CD4-positive, alpha-beta T cell treated with Interleukin-1 beta for 1 hour (primary cell): ENCODE measurements at places on chromosomes 11 and 22.
A peak's percentile ranks its signal among the peaks of the same experiment; 100 is the strongest.

GRCh38 chr11:78943154-78943553 lies 368.5 kb upstream of the NARS2 start:
- DNase-seq = no peak

- DNase-seq = no peak
These were observed 21.3 kb downstream of the GRIK4 start for GRCh38 chr11:120532832-120533196.

- DNase-seq = peak; percentile 42
These were observed 68.1 kb upstream of the BID start for GRCh38 chr22:17842386-17842785.

DNA sequence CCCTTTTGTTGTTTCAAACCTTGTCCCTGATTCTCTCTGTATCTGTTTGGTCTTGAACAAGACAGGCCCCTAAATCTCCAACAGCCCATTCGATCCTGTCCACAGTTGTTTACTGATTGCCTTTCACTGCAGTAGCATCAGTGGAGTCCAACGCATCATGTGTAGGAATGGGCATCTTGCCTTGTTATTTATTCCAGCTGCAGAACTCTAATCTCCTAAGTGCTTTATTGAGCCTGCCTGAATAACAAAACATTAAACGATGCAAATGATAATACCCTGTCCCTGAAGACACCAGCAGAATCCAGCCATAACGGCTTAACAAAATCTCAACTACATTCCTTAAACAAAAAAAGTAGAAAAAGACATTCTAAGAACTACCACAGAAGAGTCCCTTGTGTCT lies 50.1 kb downstream of the SLC35F2 start:
- no peak for DNase-seq

DNA sequence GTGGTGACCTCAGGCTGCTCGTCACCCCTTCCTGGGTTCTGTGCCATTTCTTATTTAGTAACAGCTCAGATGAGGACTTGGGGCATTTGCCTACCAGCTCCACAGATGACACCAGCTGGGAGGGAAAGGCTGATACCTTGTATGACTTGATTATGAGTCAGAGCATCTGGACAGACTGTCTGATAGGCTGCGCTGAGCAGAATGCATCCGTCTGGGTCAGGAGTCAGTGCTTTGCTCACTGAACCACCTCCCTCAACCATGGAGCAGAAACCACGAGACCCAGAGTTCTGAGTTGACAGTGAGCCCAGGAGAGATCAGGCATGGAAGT lies 6.8 kb downstream of the ST14 start:
- DNase-seq = no peak

DNA sequence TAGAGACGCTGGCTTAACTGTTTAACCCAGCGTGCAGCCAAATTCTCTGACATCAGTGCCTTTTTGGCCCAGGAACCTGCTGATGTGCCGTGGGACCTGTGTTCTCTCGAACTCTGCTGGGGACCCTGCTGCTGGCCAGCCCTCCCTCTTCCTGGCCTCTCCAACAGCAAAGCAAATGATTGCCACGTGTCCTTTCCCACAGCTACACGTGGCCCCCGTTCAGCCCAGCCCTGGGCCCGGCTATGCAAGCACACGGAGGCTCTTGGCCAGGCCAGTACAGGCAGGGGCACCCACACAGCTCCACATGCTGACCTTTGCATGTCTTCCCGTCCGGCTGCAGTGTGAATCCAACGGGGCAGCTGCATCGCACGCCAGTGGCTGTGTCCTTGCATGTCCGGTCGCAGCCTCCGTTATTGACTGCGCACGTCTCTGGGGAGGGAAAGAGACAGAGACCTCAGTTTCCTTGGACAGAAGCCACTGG lies 51.6 kb upstream of the TTLL12 start:
- DNase-seq = no peak

- no peak for DNase-seq
These were observed 3.2 kb downstream of the DERL3 start for GRCh38 chr22:23835484-23836144.

- peak; percentile 20 for DNase-seq
These were observed 53.1 kb upstream of the GRK2 start for GRCh38 chr11:67213178-67213621.

- no peak for DNase-seq
These were observed 766.3 kb upstream of the RAG2 start for GRCh38 chr11:37364246-37364839.

DNA sequence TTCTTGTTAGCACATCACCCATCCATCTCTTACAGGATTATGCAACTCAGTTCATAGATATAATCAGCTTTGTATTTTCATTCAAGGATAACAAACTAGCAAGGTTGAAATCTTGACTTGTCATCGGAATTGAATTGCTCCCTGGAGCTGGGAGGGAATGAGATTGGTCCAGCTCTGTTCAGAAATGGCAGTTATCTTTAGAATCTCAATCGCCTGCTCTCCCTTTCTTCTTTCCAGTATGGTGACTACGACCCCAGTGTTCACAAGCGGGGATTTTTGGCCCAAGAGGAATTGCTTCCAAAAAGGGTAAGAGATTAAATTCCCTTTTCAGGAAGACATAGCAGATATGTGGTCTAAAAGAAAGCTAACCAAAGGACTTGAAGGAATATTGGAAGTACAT lies 51.0 kb downstream of the NF2 start:
- DNase-seq = no peak

- DNase-seq = peak; percentile 86
These were observed 8.4 kb upstream of the SLC2A11 start for GRCh38 chr22:23849009-23850006.

DNA sequence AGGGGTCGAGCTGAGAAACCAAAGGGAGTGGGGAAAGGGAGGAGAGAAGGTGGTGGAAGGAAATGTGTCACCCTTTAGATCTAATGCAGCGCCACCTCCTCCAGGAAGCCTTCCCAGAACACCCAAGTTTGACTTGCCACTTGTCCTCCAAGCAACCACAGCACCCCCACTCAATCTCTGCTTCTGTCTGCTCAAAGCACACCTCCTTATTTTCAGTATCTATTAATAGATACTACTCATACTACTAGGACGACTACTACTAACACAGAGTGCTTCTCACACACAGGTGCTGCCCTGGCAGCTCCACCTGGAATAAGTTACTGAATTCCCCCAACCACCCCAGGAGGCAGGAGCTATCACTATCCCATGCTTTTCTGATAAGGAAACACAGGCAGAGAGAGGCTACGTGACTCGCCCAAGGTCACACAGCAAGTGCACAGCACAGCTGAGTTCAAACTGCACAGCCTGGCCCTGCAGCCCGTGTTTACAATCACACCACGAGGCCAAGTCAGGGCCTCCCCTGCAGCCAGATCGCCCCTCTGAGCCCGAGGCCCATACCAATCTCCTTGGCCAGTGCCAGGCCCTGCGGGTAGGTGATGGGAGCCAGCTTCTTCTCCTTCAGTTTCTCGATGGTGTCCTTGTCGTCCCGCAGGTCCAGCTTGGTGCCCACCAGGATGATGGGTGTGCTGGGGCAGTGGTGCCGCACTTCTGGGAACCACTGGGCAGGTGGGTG lies 13.2 kb downstream of the RAC2 start:
- DNase-seq = peak; percentile 63
